ENCODE measurements at places on chromosomes 11 and 22. TPM values are rescaled to one million over a fixed set of nuclear protein-coding genes. Genes with fewer than 3 reads are reported as not detected.

GRCh38 chr11:27497284-27497866 is 9.2 kb downstream of the LIN7C start:
- no peaks in the 10 kb centered on the region for H3K4me1 ChIP-seq
- H3K27me3 ChIP-seq: no peaks in the 10 kb centered on the region
- H3K4me3 ChIP-seq: no peak overlapping the region
- peaks cover 4% of the 10 kb centered on the region for H3K36me3 ChIP-seq
- no peak overlapping the region for H3K27ac ChIP-seq
- no peak for DNase-seq

GRCh38 chr22:48352086-48352911 is 1475.4 kb downstream of the BRD1 start:
- H3K4me1 ChIP-seq: no peaks in the 10 kb centered on the region
- no peaks in the 10 kb centered on the region for H3K36me3 ChIP-seq
- H3K27ac ChIP-seq: no peak overlapping the region
- H3K4me3 ChIP-seq: no peak overlapping the region
- peak; percentile 60 for DNase-seq

DNA sequence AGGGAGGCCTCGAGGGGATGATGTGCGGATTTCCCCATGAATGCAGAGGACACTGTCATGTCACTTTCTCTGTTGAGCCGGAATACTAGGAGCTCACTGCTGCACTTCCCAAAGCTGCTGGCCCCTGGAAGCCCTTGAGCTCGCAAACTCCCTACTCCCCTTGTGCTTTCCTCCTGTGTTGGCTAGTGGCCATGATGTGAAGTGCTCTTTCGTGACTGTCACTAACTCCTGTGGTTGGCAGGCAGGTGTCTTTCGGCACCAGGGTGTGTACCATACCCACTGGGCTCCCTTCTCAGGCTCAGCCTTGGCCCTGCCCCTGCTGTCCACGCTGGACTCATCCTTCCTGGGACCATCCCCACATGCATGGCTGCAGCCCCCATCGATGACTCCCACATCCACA is 86.2 kb downstream of the BTBD10 start:
- DNase-seq: no peak
- H3K27me3 ChIP-seq: no peaks in the 10 kb centered on the region
- H3K27ac ChIP-seq: no peak overlapping the region
- no peak overlapping the region for H3K4me3 ChIP-seq
- peaks cover 10% of the 10 kb centered on the region for H3K36me3 ChIP-seq
- peaks cover 4% of the 10 kb centered on the region for H3K4me1 ChIP-seq

- no peak for DNase-seq
- H3K27me3 ChIP-seq: no peaks in the 10 kb centered on the region
- no peak overlapping the region for H3K27ac ChIP-seq
- no peaks in the 10 kb centered on the region for H3K36me3 ChIP-seq
Measured at GRCh38 chr11:65159012-65159411, 11.0 kb upstream of the SPDYC start.

DNA sequence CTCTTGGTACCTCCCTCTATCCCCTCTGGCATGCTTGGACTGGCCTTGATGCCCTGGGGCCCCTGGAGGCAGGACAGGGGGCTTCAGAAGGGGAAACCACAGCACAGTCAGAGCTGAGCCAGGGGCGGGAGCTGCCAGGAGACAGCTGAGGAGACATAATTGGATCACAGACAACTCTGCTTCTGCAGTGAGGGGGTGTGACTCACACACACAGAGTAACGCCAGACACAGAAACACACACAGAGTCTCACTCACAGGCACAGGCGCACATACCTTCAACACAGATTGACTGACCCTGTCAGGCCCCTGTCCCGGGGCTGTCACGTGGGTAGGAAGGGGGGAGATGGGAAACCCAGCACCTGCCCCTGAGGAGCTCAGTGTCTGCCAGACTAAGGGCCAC is 20.6 kb downstream of the STARD10 start:
- no peak for DNase-seq
- no peaks in the 10 kb centered on the region for H3K27me3 ChIP-seq
- no peak overlapping the region for H3K27ac ChIP-seq
- no peaks in the 10 kb centered on the region for H3K4me1 ChIP-seq
- H3K36me3 ChIP-seq: no peaks in the 10 kb centered on the region

DNA sequence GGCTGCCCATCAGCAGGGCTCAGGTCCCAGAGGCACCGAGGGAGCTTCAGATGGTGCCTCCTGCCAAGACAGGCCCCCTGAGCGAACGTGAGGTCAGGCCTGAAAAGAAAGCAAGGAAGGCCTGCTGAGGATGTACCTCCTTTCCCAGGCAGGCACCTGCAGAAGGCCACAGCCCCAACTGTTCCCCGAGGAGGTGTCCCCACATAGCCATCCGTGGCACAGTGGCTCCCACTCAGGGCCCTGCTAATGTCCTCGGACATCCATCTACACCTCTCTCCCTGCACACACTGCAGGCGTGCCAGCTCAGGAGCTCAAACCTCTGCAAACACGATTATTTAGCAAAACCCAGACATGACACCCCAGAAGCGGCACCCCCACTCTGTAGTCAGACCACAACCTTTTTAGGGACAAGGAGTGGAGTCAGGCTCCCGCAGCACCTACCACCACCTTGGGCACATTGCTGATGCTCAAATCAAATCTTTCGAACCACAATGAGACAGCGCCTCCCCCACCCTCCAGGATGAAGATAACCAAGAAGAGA is 36.9 kb downstream of the SHANK2 start:
- no peak overlapping the region for H3K4me3 ChIP-seq
- no peaks in the 10 kb centered on the region for H3K4me1 ChIP-seq
- no peak overlapping the region for H3K27ac ChIP-seq
- peak; percentile 29 for DNase-seq
- no peaks in the 10 kb centered on the region for H3K36me3 ChIP-seq

The PATE4 gene
- not detected for total RNA-seq
